Activated CD8-positive, alpha-beta T cell treated with anti-CD3 and anti-CD28 coated beads for 36 hours (primary cell): ENCODE measurements at places on chromosomes 13 and 19. TPM values are rescaled to one million over a fixed set of nuclear protein-coding genes. Genes with fewer than 3 reads are reported as not detected.

- no peak for DNase-seq
- H3K27me3 ChIP-seq: no peaks in the 10 kb centered on the region
- no peaks in the 10 kb centered on the region for H3K36me3 ChIP-seq
- H3K4me1 ChIP-seq: peaks cover 91% of the 10 kb centered on the region
- H3K4me3 ChIP-seq: no peak overlapping the region
- peak overlapping the region; percentile 36 for H3K27ac ChIP-seq
Observed at GRCh38 chr19:18503971-18504885, 17.6 kb downstream of the ELL start.

The ILF3 gene
- total RNA-seq: 435 TPM

- H3K4me3 ChIP-seq: no peak overlapping the region
- no peaks in the 10 kb centered on the region for H3K27me3 ChIP-seq
- H3K27ac ChIP-seq: no peak overlapping the region
- no peaks in the 10 kb centered on the region for H3K36me3 ChIP-seq
Observed at GRCh38 chr13:74168263-74168675, 34.1 kb upstream of the KLF12 start.

GRCh38 chr19:30710721-30711120 is 338.5 kb downstream of the ZNF536 start:
- H3K27ac ChIP-seq: no peak overlapping the region
- no peaks in the 10 kb centered on the region for H3K4me1 ChIP-seq
- peaks cover 12% of the 10 kb centered on the region for H3K27me3 ChIP-seq
- no peaks in the 10 kb centered on the region for H3K36me3 ChIP-seq
- no peak for DNase-seq

The CKM gene
- not detected for total RNA-seq

The CYP2F1 gene
- not detected for total RNA-seq

DNA sequence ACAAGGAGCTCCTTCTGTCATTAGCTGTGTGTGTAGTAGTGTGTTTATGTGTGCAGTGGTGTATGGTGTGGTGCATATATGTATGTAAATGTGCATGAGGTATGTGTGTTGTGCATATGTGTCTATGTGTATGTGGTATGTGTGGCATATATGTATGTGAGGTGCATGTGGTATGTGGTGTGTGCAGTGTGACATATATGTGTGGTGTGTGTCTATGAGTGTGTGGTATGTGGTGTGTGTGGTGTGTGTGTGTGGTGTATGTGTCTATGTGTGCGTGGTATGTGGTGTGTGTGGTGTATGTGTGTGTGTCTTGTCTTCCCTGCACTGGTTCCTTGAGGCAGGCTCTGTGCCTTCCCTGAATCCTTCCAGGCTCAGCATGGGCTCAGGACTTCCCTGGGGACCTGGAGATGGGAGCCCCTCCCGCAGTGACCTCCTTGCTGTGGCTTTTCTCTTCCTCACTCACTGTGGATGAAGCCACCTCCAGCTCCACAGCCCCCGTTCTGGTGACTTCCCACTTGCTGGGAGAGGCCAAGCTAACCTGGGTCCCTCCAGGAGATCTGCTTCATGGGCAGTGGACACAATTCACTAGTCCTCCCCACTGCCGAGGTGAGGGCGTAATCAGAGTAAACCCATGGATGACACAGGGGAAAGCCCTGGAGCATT is 64.2 kb downstream of the CCDC70 start:
- peaks cover 8% of the 10 kb centered on the region for H3K27me3 ChIP-seq
- H3K4me1 ChIP-seq: peaks cover 7% of the 10 kb centered on the region
- no peak for DNase-seq
- no peak overlapping the region for H3K4me3 ChIP-seq
- H3K36me3 ChIP-seq: no peaks in the 10 kb centered on the region
- H3K27ac ChIP-seq: no peak overlapping the region

The STOML3 gene
- not detected for total RNA-seq

DNA sequence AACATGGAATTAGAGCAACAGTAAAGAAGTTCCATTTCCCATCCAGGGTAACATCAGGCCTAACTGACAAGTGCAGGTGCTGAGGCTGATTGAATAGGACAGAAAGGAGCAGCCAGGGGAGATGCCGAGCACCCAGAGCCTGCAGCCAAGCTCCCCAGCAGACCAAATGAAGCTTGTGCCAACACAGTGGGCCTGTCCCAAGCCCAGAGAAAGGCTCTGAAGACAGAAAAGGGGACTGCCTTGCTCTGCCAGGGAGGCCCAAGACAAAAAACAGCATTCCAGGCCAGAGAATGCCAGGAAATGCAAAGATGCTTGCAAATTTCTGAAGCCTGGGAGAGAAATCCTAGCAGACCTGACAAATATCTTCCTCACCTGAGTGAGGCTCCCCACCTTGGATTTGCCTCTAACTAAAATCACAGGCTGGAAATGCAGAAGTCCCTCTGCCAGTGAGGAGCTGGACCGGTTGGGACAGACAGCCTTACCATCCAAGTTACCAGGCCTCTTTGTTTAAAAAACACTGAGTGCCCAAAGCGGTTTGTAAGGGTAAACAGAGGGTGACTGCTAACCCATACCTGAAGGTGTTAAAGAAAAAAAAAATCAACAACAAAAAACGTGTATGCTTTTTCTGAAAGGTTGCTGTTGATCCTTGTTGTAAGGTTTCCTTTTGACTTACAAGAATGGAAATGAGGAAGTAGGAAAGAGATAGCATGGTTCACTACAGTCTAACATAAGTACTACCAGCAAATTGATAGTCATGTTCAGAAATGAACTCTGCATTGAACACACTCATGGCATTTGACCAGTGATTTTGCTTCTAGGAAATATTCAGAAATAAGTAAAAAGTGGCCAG is 11.8 kb upstream of the HMGB1 start:
- no peak for DNase-seq
- H3K27ac ChIP-seq: no peak overlapping the region
- no peaks in the 10 kb centered on the region for H3K36me3 ChIP-seq
- no peak overlapping the region for H3K4me3 ChIP-seq

DNA sequence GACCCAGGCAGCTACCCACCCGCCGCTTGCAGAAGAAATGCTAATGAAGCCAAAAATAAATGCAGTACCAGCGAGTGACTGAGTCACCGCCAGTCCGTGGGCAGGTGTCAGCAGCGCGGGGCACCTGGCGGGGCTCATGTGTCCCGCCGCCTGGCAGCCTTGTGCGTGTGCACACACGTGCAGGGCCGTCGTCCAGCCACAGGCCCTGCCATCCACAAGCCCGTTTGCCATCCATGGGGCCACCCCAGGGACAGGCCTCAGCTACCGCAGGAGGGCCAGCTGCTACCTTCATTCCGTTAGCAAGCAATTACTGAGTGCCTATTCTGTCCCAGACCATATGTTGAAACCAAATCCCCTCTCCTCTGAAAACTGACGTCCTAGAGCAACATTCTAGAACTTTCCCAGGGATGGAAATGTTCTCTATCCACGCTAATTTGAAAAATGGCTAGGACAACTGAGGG is 20.5 kb downstream of the NCAN start:
- H3K4me1 ChIP-seq: no peaks in the 10 kb centered on the region
- H3K27ac ChIP-seq: no peak overlapping the region
- H3K27me3 ChIP-seq: peaks cover 9% of the 10 kb centered on the region
- no peak for DNase-seq

DNA sequence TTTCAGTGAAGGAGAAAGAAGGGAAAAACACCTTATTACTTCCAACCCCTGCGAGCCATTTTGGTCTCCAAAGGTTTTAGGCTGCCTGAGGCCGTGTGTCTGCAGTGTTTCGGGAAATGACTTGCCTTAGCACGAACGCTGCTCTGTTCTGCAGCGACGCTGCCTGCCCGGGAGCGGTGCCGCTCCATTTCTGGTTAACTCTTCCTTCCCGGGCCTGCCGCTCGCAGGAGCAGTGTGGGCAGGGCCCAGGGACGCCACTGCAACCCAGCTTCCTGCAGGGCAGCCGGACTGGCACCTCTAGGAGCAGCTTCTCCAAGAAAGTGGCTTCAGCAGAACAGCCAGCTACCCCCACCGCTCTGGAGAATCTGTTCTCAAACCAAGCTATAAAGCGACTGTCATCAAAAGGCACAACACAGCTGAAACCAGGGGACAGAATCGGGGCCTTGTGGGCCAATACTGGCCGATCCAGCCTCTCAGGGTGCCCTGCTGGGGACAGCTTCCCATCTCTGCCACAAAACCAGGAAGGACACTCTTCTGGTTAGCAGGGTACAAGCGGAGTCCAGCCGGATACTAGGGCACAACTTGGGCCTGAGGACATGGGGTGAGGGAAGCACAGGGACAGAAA is 72.2 kb downstream of the KCTD15 start:
- no peaks in the 10 kb centered on the region for H3K4me1 ChIP-seq
- no peak for DNase-seq
- no peak overlapping the region for H3K27ac ChIP-seq
- H3K27me3 ChIP-seq: peaks cover 7% of the 10 kb centered on the region
